ENCODE measurements at places on chromosomes 3 and 15. TPM values are rescaled to one million over a fixed set of nuclear protein-coding genes. Genes with fewer than 3 reads are reported as not detected.

GRCh38 chr3:50132421-50133282, 22.5 kb upstream of the SEMA3F start:
- no peak for DNase-seq

- no peak for DNase-seq
Observed at GRCh38 chr3:168090306-168091085, 5.2 kb downstream of the GOLIM4 start.

DNA sequence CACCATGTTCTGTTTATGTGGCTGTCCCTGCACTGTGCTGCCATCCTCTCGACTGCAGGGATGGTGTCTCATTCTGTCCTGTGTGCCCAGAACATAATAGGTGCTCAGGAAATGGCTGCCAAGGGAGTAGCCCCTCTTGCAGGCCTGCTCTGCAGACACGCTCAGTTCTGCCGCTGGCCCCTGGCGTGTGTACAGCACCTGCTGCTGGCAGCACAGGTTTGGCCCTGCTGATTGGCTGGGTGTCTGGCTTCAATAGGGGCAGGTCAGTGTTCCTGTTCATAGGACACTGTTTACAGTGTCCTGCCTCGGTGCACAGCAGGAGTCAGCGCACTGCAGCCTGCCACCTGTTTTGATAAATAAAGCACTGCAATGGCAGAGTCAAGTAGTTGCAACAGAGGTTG, 146.9 kb downstream of the DNAJB8 start:
- no peak for DNase-seq

DNA sequence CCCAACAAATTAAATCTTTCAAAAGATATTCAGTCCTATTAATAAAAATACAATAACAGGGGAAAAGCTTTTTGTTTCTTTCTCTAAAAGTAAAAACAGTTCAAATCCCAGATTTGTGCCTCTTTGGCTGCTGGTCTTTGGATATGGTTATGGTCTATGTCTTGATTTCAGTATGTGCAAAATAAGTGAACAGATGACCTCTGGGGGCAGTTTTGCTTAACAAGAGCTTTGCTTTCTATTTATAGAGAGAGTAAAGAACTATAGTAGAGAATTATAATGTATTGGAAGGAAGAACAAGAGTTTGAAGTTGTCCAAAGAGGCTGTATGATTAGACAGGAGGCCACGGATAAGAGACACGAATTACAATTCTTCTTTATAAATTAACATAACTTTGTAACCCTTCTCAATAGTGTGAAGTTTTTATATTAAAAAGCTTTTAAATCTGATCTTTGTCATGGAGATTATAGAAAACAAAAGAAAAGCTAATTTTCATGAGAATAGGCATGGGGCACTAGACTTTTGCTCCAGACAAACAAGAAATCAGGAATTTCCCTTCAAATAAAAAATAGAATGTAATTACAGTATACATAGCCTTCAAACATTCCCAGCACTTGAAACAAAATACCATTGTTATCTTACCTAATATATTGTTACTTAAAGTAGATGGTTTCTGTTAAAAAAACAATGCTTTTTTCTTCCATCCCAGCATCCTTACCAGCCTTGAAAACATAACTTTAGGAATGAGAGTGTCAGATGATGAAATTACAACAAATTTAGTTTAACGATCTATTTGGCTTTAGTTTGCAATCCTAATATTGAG, 432.7 kb upstream of the ARHGEF26 start:
- DNase-seq, result no peak

DNA sequence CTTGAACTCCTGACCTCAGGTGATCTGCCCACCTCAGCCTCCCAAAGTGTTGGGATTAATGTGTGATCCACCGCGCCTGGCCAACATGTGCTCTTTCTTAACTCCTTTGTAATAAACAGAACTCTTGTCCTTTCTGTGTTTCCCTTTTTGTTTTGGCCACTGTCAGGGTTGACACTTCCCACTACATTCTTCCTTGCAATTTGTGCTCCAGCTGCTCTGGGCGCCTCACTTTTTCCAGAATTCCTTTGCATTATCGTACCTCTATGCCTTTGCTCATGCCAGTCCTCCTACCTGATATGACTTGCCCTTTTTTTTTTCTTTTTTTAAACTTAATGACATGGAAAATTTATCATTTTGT, 38.8 kb upstream of the SMAD3 start:
- DNase-seq, result no peak

DNA sequence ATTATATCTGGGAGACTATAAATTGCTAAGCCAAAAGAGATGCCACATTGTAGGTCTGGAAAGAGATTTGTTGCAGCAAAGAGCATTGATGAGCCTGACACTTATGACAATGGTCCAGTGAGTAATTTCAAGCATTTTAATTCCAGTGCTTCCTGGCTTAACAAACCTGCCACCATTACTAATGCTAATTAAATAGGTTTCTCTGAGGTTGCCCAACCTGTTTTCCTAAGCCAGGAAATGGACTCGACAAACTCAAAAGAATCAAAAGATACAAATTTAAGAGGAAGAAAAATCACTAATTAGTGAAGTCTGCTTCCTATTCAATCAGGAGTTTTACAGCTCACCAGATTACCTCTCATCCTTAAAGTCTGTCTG, 36.7 kb upstream of the CTDSPL start:
- DNase-seq, result no peak

DNA sequence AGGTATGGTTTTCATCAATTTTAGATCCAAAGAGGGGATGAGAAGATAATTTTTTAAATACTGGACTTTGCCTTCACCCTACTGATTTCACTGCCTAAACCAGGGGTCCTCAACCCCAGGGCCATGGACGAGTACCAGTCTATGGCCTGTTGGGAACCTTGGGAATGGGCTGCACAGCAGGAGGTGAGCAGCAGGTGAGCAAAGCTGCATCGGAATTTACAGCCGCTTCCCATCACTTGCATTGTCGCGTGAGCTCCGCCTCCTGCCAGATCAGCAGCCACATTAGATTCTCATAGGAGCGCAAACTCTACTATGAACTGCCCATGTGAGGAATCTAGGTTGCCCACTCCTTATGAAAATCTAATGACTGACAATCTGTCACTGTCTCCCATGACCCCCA, 76.3 kb upstream of the TTBK2 start:
- DNase-seq, result no peak

- no peak for DNase-seq
Observed at GRCh38 chr3:54827056-54827687, 100.7 kb downstream of the LRTM1 start.

GRCh38 chr3:100516838-100517237, 24.4 kb downstream of the TMEM45A start:
- DNase-seq, result no peak

Gene FILIP1L
- 48.2 TPM for total RNA-seq

DNA sequence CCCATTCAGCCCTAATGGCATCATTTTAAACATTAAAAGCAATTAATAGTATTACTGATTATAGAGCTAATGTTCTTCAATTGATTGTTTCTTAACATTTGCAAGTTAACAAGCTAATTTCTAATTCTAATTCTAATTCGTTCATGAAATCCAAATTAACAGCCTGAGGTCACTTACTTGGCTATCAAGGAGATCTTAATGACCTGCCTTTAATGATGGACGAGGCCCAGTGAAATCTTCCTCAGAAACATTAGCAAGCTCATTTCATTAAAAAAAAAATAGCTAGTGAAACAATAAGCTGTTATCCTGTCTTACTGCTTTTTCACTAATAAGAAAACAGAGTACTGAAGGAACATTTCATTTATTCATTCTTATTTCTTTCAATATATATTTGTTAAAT, 15.4 kb upstream of the RNF7 start:
- no peak for DNase-seq

Gene SERINC4
- 0.24 TPM for total RNA-seq

DNA sequence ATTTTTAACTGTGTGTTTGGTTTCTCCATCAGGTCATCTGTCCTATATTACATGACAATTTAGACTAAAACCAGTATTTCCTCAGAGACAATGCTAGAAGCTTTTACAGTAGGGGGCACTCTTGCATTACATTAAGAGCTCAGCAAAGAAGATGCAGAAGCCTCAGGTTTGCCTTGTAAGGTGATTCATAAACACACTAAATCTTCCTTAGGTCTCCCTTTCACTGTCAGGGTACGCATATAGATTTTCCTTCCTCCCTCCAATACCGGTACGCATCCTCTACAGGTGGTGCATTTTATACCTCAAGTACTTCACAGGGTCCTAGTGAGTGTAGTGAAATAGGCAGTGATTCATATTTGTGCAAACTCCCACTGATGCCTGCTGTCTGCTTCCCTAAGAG, 46.5 kb downstream of the CD86 start:
- peak; percentile 82 for DNase-seq

- peak; percentile 57 for DNase-seq
Observed at GRCh38 chr3:11643201-11643603, 513 bp downstream of the VGLL4 start.

DNA sequence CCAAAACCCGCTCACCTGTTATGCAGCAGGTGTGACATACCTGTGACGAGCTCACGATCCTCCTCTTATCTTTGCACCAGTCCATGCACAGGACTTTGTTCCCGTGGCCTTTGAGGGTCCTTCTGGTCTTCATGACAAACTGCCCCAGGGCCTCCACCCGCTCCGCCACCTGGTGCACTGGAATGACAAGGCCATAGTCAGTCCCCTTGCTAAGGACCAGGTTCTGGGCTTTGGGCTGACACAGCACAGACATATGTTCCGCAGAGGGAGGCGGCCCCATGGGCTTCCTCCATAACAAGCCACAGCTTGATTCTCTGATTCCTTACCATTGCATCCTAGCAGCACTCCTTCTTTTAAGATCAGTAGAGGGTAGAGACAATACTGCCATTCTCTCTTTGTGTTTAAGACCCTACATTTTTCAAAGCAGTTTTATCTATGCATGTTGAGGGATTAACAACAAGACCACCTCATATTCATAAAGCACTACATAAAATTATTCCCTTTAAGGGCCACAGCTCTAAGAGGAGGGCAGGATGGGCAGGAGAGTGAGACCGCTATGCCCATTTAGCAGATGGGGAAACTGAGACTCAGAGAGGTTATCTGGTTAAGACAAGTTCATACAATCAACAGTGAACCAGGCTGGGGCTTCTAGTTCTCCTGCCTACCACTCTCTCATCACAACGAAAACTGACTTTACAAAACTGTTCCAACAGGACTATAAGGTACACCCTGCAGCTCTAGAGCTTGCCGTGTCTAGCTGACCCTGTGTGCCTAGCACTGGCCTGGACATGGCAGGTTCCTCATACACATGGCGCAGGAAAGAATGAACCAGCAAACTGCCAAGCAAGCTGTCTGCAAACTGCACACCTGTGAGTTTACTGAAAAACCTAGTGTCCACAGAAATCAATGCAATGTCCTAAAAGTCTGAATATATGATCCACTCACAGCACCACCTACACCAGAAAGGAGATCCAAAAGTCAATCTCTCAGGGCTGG, 37.0 kb downstream of the GNB5 start:
- no peak for DNase-seq

DNA sequence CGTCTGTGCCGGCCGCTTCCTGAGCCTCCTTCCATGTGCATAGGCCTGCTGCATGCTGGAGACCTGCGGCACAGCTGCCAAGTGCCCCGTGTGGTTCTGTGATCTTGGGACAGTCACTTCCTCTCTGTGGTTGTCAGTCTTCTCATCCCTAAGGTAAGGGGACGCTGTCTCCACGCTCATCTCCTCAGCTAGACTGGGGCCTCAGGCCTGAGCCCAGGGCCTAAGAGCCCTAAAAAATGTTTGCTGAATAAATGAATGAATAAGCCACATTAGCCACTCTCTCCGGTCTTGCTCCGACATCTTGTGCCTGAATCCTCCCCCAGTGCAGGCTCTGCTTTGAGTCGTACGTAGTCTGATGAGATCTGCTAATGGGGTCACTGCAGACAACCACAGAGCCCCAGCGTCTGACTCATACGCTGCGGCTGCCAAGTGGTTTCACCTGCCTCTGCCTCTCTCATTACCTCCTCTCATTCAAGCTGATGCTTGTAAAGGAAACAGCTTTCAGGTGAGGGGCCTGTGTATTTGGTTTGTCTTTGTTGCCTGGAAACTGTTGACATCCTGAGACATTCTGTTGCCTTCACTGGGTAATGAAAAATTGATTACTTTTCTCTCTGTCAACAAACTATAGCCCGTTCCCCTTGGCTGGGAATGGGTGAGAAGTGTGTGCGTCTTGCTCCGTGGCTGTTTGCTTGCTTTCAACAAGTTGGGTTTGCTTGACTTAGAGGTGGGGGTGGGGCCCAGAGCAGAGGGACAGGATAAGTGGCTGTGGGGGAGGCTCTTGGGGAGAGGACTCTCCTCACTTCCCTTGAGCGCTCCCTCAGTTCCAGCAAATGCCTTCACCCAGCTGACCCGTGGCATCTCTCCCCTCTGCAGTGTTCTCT, 15.9 kb downstream of the RPLP1 start:
- peak; percentile 79 for DNase-seq

DNA sequence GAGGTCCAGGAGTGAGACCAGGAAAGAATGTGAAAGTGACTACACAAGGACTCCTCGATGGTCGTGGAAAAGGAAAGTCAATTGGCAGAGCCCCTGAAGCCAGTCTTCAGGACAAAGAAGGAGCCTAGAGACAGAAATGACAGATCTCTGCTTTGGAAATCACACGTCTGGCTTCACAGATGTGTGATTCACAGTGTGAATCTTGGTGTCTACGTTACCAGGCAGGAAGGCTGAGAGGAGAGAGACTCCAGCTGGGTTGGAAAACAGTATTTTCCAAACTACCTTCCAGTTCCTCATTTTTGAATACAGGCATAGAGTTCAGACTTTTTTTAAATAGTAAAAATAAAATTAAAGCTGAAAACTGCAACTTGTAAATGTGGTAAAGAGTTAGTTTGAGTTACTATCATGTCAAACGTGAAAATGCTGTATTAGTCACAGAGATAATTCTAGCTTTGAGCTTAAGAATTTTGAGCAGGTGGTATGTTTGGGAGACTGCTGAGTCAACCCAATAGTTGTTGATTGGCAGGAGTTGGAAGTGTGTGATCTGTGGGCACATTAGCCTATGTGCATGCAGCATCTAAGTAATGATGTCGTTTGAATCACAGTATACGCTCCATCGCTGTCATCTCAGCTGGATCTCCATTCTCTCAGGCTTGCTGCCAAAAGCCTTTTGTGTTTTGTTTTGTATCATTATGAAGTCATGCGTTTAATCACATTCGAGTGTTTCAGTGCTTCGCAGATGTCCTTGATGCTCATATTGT, 6.0 kb downstream of the CCR2 start:
- DNase-seq, result no peak

DNA sequence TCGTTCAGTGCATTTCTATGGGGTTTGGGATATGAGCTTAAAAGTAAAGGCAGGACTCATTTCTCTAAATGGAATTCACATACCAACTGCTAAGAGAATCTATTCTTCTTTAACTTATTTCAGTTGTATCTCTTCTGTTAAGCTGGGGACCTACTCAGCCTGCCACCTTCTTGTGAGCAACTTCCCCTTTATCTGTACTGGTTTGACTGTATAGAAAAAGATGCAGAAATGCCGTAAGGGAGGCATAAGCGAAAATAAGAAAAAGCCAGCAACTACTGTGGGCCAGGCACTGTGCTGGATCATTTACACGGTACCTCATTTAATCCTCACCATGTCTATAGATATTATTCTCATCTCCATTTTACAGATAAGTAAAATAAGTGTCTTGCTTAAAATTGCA, 38.4 kb downstream of the RBMS3 start:
- DNase-seq, result no peak

DNA sequence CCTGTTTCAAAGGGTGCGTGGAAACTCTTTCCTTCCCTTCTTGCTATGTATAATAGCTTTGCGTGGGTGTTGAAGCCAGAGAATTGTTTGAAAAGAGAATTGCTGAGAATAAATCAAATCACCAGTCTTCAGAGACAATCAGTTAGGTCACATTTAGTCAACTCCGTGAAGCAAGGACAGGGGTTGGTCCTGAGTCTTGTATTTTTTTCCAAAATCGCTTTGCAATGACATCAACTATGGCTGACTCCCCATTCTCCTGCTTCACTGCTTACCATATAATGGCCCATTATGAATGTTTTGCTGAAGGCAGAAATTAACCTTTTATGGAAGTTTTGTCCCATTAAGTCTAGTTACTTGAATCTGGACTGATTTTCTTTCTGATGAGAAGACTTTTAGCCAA, 852.8 kb downstream of the AGBL1 start:
- no peak for DNase-seq

Data from hepatocyte (in vitro differentiated cells).